ENCODE measurements at places on chromosomes 5 and 9.

DNA sequence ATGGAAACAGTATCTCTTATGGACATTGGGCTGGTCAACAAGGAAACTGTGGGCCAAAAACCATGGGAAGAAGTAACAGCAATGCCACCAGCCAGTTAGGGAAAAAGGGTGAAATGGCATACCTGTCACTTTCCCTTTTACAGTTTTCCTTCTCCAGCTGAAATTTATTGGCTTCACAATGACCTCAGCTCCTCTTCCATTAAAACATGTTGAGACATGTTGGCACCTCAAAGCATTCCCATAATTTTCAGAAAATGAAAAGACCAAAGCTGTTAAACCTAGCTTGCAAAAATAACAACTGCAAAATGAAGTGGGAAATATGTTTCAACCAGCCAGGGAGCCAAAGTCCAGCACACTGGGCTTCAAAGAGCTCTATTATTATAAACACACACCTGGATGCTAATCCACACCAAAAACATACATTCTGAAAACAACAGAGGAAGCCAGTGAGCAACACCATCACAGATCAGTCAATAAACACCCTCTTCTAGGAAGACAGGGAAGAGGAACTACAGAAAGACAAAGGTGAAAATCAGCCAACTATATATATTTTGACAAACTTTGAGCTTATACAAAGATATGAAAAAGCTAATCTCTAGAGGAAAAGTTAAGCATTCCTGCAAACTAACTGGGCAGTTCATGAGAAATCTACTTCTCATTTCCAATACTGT is 78.4 kb upstream of the PTGER4 start:
- no peak for DNase-seq

GRCh38 chr9:38183994-38184568 is 115.1 kb upstream of the SHB start:
- no peak for DNase-seq

DNA sequence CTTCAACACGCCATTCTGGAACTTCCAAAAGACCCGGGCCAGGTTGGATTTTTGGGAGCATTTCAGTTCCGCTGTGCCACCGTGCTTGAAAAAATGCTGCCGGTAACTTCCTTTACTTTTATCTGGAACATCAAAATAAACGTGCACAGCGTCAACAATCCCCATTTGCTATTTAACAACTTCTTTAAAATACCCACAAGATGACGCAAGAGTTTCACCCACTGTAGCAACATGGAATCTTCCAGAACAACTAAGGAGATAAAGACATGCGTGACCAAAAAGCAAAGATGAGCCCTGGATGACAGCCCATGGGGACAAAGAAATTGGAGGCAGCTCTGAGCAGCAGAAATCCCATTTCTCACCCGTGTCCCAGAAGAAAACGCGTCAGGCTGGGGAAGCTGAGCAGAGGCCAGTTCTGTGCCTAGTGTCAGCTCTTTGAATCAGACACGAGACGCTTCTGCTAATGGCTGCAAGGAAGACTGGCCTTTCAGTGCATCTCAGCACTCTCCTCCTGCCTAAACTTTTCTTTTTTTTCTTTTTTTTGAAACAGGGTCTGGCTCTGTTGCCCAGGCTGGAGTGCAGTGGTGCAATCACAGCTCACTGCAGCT is 61.3 kb downstream of the SECISBP2 start:
- no peak for DNase-seq

- DNase-seq, result no peak
These were observed 260.3 kb upstream of the SEMA6A start for GRCh38 chr5:116834796-116835515.

DNA sequence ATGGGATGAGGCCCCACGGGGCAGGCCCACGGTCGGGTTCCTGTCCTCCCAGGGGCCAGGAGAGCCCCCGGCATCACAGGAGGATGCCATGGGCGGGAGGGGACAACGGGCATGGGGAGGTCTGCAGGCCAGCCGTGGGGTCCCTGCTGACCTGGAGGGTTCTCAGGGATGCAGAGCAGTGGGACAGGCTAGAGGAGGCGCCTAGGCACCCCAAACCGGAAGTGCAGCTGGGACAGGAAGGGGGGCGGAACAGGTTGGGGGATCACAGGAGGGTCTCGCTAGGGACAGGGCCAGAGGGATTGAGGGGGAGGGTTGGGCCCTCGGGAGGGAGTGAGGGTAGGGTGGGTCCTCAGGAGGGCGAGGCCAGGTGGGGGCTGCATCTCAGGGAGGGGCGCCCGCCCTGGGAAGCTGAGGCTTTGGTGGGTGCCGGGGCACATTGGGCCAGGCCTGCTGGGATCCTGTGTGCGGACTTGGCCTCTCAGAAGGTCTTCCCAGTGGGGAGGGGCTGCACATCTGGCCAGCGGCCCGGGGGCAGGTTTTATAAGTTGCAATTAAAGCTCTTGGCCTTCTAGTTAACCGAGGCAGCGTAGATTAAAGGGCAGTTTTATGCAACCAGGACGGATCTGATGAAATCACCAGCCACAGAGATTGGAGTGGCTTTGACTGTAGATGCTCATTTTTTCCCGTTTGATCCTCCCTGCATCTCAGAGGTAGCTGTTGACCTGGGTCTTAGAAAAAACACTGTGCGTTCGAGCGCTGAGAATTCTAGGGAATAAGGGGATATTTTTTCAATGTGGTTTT is 20.1 kb downstream of the NKD2 start:
- no peak for DNase-seq

DNA sequence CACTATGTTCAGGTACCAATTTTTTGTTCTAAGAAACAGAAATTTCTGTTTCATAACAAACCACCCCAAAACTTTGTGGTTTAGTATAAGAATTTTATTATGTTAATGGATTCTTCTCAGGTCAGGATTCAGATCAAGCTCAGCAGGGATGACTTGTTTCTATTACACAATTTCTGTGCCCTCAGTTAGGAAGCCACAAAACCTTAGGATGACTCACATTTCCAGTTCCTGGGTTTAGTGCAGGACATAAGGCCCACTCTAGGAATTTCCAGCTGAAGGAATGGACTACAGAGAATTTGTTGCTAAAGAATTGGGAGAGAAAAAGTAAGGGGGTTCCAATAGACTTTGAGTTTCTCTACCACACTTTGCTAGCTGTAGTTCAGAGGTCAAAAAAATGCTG is 629.3 kb downstream of the ANXA1 start:
- DNase-seq, result no peak

GRCh38 chr9:87401681-87402080 is 96.0 kb upstream of the DAPK1 start:
- no peak for DNase-seq

GRCh38 chr9:105636331-105636730 is 25.9 kb upstream of the TAL2 start:
- no peak for DNase-seq

Measured in muscle of arm (tissue), 14 donors.